Suppressor macrophage treated with lipopolysaccharide for 4 hours (primary cell): ENCODE measurements at places on chromosomes 12 and 14.
A peak's percentile ranks its signal among the peaks of the same experiment; 100 is the strongest.

GRCh38 chr14:68728342-68729106, 64.3 kb downstream of the ZFP36L1 start:
- peak; percentile 65 for DNase-seq

DNA sequence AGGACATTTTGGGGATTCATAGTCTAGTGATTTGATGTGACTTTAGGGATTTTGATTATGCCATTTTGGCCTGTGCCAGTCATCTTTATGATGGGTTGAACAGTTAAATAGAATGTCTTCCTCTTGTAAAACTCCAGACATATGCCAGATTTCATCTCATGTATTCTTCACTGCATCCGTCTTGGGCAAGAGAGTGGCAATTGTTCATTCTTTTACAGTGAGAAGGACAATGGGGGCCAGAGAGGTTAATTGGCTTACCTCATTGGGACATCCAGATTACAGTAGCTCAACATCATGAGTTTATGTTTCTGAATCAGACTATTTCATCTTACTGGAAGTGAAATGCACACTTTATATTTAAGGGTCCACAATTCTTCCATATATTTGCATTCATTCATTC, 108.2 kb upstream of the SLC38A2 start:
- DNase-seq: no peak

- no peak for DNase-seq
Observed at GRCh38 chr12:128140551-128140950, 126.4 kb upstream of the TMEM132C start.

GRCh38 chr14:59566725-59567124, 9.9 kb downstream of the CCDC175 start:
- DNase-seq: no peak

GRCh38 chr14:69705706-69706105, 61.2 kb upstream of the SRSF5 start:
- DNase-seq: peak; percentile 48

- no peak for DNase-seq
Observed at GRCh38 chr14:49828640-49829039, 23.9 kb downstream of the NEMF start.

DNA sequence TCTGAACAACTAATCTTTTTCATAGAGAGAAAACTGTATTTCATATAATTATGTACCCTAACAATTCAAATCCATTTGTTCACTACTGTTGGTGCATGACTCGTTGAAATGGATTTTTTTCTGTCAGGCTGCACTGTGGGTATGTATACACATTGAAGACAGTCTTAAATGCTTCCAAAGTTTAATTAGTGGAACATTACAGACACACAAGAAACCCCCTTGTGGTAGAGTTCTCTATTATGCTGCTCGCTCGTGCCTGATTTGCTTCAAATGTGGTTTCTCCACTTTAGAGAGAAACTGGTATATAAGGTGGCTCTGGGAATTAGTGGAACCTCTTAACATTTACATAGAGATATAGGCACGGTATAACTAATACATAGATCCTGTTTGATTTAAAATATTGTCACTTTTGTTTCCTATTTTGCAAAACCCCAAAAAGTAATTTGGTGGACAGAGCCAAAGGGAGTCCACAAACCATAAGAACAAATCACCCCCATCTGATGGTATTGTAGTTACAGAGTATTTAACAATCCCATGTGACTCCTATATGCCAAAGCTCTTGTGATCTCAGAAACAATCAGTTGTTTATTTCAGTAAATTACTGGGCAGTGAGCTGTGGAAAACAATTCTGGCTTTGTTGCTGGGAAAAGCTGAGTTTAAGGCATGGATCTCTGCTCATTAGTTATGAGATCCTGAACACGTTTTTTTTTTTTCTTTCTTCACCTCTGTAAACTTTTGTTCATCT, 159.5 kb downstream of the BRMS1L start:
- DNase-seq: no peak

- no peak for DNase-seq
Observed at GRCh38 chr12:54147186-54147585, 41.6 kb downstream of the SMUG1 start.

- no peak for DNase-seq
Observed at GRCh38 chr14:87840906-87841305, 152.1 kb downstream of the GALC start.

- no peak for DNase-seq
Observed at GRCh38 chr14:67875175-67876006, 55.8 kb downstream of the RAD51B start.

GRCh38 chr14:79167957-79168356, 997.8 kb downstream of the NRXN3 start:
- DNase-seq: no peak

DNA sequence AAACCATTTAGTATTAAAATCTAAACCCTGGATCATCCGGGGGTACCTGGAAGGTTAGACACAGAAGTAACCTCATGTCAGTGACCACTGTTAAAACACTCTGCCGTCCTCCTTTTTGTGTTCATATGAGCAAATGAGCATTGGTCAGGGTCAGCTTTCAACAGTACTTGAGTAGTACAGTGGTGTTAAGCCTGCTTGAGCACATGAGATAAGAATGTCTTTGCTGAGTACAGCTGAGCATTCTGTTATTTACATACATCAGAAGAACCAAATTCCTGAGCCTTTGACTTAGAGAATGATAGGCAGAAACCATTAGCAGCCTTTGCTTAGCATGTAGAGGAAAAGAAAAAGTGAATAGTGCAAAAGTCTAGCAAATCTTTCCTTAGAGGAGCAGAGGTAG, 38.6 kb upstream of the LRTM2 start:
- DNase-seq: no peak

- no peak for DNase-seq
Observed at GRCh38 chr14:42353315-42353714, 746.6 kb downstream of the LRFN5 start.

- no peak for DNase-seq
Observed at GRCh38 chr14:71764701-71765382, 167.4 kb upstream of the RGS6 start.

DNA sequence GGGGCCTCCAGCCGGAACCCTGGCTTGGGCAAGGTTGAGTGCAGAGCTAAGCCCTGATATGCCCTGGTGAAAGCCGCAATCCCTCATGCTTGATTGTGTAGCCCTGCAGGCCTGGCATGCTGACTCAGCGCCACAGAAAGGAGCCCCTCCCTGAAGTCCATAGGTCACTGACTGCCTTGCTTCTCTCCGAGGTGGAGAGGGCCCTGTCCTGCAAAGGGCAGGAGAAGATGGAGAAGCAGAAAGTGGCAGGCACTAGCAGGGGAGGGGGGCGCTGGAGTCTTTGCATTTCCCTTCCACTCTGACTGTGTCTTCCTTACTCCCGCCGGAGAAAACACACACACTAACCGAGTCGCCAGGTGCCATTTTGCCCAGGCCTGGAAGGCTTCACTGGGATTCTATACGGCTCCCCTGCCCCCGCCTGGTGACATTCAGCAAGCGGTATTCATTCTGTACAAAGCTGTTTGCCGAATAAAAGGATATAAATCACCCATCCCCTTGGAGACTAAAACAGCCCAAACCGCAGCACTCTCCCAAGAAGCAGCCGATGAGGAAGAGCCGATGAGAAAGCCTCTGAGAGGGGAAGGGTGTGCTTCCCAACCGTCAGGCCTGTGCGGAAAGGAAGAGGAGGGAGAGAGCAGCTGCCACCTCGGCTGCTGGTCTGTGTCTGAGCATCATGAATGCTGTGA, 69.8 kb downstream of the SLC6A12 start:
- peak; percentile 15 for DNase-seq

DNA sequence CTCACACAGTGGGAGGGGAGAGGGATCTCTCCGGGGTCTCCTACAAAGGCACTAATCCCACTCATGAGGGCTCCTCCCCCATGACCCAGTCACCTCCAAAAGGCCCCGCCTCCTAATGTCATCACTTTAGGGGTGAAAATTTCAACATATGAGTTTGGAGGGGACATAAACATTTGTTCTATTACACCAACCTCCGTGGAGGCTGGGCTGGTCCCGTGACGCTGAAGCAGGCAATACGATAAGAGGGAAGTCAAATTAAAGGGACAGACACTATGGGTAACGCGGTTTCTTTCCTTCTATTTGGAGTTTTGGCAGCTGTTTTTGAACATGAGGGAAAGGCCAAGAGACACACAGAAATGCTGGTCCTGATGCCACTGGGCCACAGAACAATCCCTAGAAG, 175.7 kb upstream of the VASH1 start:
- peak; percentile 6 for DNase-seq

- DNase-seq: peak; percentile 26
Observed at GRCh38 chr14:97080991-97081390, 283.8 kb downstream of the VRK1 start.

DNA sequence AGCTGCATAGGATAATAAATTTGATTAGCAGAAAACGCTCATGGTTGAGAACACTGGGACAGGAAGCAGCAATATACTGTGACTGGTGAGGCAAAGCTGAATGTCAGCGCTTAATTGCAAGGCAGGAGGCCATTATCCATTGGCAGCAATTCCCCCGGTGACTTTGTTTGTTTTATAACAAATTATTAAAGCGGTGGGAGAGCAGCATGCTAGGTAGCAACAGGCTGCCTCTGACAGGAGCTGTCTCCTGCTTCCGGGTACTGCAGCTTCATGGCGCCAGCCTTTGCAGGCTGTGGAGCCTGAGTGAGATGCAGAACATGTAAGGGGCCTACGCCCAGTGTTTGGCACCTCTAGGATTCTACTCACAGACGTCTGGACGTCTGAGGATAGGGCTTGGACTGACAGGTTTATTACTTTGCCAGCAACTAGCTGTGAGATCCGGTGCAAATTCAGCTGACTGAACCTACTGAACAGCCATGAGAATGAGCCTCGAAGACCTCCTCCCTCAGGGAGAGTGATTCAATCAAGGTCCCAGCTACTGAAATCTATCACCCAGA, 82.1 kb upstream of the SSTR1 start:
- DNase-seq: no peak

DNA sequence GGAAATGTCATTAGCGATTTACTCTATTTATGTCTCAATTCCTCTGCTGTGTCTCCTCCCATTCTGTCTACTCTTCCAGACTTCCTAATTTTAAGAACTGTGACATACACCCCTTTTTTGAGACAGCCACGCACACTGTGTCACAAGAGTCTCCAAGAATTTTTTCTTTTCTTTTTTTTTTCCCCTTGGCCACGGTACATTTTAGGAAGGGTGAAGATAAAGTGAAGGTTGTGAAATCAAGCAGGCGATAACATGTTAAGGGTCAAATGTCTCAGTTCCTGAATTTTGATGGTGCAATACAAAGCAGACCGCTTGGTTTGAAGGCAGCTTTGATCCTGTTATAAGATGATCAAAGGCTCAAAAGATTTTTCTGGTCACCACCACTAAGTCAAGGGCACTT, 4.3 kb downstream of the OLR1 start:
- DNase-seq: peak; percentile 77

- no peak for DNase-seq
Observed at GRCh38 chr14:98867146-98867545, 404.9 kb downstream of the BCL11B start.

DNA sequence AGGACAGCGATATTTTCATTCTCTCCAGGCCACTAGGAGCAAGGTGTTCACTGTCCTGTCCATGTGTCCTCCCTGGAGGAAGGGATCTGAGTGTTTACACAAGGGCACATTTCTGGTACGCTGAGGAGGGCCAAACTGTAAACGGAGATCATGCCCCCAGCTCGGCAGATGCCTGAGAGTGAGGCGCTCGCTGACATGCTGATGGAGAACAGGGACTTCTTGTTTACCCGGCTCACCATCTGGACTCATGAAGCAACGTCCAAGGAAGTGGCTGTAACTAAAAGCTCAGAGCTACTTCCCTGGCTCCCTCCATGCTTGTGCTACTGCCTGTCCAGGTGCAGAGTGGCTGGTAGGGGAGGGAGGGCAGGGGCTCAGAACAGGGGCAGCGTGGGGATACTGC, 43.4 kb upstream of the KCNA1 start:
- no peak for DNase-seq

GRCh38 chr14:68283378-68284123, 464.0 kb downstream of the RAD51B start:
- DNase-seq: no peak

- DNase-seq: no peak
Observed at GRCh38 chr14:36663404-36664321, 2.0 kb downstream of the PAX9 start.

DNA sequence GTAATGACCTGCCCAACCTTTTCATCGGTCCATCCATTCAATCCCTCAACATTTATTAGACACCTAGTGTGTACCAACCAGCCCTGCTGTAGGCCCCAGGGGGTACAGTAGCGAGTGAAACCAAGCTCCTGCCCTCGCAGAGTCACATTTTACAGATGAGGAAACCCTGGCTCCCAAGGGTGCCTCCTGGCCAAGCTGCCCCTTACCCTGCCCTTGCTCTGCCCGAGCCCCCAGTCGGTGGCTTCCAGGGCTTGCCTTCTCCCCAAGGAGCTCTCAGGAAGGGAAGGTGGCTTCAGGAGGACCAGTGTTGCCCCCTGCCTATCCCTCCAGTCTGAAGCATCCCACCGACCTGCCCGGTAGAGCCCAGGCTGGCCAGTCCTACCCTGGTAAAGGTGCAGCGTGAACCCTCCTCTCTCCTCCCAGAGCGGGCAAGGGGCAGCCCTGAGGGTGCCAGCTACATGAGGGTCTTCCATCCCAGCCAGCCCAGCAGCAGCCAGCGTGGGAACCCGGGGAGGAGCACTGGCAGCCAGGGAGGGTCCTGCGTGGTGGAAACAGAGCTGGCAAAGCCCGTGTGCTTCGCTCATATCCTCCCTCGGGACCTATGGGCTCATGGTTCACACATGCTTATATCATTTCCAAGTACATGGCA, 670 bp upstream of the BEGAIN start:
- no peak for DNase-seq

DNA sequence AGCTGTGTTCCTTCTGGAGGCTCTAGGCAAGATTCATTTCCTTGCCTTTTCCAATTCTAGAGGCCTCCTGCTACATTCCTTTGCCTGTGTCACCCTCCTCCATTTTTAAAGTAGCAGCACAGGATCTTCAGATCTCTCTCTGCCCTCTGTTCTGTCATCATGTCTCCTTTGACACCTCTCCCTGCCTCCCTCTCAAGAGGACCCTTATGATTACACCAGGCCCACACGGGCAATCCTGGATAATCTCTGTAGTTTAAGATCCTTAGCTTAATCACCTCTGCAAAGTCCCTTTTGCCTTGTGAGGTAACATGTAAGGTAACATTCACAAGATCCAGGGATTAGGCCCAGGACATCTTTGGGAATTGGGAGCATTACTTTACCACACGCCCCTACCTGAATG, 155.2 kb downstream of the SYNE2 start:
- DNase-seq: no peak

DNA sequence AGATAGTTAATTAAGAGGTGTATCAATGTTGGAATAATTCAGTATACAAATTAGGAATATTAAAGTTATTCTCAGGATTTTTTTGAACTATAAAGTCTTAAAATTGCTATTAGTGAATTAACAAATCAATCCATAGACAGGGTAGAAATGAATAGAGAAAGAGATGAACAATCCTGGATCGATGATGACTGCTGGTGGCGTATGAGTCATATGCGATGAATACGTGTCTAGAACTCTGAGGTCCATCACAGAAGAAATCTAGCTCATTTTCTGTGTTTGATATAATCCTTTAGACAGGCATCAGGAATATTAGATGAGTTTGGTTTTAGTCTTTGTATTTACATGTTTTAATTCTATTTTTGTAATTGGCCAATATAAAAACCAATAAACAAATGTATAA, 85.4 kb upstream of the RTL1 start:
- DNase-seq: no peak

- no peak for DNase-seq
Observed at GRCh38 chr14:93173943-93174395, 10.7 kb downstream of the MOAP1 start.

- DNase-seq: no peak
Observed at GRCh38 chr12:75754698-75755097, 243.3 kb upstream of the KRR1 start.
